ENCODE measurements at places on chromosomes 5 and 9. TPM values are rescaled to one million over a fixed set of nuclear protein-coding genes. Genes with fewer than 3 reads are reported as not detected.

Gene ANKRD34B
- not detected for polyA plus RNA-seq

Gene ALDH1B1
- polyA plus RNA-seq: 13.9 TPM

Gene WHRN
- polyA plus RNA-seq: 5.5 TPM

Gene PTGDS
- polyA plus RNA-seq: 5.5 TPM

Gene SLC6A7
- not detected for polyA plus RNA-seq

Gene N4BP3
- polyA plus RNA-seq: 1.7 TPM

All from CD8-positive, alpha-beta memory T cell (primary cell).